ENCODE measurements at places on chromosomes 2 and 18.

- DNase-seq = no peak
Observed at GRCh38 chr2:8872821-8873432, 35.5 kb upstream of the KIDINS220 start.

- DNase-seq = no peak
Observed at GRCh38 chr2:37189452-37190153, 1.1 kb upstream of the SULT6B1 start.

DNA sequence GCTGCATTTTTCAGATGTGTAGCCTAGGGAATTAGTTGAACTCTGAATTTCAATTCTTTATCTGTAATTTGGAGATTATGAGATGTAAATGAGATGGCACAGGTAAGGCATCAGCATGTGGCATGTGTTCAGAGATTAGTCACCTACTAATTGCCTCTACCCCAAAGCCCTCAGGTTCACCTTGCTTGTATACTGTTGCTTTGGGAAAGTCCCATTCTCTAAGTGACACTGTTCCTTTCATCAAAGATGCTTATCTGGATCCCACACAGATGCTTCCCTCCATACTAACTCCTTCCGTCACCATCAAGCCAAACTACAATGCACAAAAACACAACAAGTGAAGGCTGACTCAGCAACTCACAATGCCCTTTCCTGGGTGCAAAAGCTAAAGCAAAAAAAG, 143.7 kb downstream of the LRATD1 start:
- no peak for DNase-seq

DNA sequence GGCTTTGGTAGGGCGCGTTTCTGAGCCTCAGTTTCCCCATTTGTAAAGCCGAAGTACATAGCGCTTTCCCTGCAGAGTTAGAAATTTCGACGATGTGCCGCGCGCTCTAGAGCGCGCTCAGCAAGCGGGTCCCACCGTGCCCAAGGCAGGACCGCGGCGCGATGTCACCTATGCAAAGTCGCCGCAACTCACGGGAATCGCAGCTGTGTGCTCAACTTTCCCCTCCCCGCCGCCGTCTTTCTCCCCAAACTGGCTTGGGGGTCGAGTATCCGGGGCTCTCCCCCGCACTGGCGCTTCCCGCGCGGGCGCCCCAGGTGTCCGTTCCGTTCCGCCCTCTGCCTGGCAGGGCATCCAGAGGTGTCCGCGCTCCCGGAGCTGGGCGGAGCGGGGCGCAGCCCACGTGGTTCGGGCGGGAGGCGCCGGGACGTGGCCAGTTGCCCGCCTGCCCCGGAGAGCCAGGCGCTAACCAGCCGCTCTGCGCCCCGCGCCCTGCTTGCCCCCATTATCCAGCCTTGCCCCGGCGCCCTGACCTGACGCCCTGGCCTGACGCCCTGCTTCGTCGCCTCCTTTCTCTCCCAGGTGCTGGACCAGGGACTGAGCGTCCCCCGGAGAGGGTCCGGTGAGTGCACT, at the start of gene MLPH:
Gene MLPH, plus strand, starts transcription at position 433 of the 630 bp plus-strand sequence. CDS start 6,176 bp downstream, outside the sequence.
- DNase-seq = no peak

DNA sequence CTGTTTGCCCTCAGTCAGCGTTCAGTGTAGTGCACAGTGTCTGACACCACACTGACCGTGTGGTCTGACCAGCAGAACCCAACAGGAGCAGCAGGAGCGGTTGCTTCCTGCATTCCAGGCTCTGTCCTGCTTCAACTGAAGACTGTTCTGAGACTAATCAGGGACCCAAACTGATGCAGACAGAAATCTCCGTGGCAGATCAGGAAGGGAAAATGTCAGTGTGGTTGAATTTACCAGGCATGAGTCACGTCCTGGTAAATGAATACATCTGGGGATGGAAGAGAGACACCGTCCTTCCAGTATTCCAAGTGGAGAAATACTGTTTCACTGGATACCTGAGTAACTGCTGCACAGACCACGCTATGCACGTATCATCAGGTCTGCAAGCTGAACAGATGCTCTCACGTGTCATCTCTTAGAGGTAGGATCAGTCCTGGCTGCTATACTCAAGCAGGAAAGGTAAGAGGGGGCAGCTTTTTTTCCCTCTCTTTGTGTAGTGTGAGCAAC, 223.6 kb upstream of the EPAS1 start:
- no peak for DNase-seq

DNA sequence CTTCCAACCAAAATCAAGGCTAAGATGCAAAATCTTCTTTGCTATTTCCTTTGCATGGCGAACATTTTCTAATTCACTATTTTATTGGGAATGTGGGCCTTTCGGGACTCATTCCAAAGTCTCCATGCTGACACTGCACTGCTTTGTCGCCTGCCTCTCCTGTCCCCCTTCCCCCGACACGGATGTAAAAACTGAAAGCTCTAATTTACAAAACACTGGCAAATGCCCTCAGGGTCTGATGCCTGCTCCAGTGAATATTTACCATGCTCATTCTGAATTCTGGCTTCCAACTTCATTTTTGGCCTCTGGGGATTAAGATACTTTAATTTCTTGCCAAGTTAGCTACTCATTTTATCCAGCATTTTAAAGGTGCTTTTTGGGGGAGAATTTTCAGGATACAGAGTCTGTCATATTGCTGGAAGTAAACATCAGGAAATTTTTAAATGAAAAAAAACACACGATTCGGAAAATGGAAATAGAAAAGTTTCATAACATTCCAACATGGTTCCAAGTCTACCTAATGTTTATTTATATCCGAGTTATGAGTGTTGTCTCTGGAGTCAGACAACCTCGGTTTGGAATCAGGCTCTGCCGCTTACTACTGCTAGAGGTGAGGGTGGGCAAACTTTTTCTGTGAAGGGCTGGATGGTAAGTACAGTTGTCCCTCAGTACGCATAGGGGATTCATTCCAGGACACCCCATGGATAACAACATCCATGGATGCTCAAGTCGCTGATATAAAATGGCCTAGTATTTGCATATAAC, 14.6 kb upstream of the LTBP1 start:
- DNase-seq = no peak

DNA sequence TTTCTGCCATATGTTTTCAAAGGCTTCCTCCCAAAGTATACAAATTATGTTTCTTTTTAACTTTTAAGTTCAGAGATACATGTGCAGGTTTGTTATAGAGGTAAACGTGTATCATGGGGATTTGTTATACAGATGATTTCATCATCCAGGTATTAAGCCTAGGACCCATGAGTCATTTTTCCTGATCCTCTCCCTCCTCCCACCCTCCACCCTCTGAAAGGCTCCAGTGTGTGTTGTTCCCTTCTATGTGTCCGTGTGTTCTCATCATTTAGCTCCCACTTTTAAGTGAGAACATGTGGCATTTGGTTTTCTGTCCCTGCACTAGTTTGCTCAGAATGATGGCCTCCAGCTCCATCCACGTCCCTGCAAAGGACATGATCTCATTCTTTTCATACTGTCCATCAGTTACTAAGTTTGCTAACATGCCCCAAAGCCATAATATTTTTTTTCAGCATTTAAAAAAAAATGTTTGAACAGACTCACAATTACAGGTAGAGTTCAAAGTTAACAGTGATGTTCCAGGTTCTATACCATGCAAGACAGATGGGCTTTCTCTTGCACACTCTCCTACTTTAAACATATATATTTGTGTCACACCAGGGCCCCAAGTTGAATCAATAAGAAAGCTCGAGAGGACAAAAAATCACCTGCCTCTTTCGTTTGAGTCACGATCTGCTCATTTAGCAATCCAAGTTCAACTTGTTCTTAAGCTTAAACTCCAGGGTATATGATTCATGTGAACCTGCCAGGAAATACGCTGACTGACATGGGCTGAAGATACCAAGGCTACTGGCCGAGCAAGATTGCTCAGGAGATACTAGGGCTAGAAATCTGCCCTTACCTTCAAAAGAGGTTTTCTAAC, 77.6 kb downstream of the AP1S3 start:
- no peak for DNase-seq

DNA sequence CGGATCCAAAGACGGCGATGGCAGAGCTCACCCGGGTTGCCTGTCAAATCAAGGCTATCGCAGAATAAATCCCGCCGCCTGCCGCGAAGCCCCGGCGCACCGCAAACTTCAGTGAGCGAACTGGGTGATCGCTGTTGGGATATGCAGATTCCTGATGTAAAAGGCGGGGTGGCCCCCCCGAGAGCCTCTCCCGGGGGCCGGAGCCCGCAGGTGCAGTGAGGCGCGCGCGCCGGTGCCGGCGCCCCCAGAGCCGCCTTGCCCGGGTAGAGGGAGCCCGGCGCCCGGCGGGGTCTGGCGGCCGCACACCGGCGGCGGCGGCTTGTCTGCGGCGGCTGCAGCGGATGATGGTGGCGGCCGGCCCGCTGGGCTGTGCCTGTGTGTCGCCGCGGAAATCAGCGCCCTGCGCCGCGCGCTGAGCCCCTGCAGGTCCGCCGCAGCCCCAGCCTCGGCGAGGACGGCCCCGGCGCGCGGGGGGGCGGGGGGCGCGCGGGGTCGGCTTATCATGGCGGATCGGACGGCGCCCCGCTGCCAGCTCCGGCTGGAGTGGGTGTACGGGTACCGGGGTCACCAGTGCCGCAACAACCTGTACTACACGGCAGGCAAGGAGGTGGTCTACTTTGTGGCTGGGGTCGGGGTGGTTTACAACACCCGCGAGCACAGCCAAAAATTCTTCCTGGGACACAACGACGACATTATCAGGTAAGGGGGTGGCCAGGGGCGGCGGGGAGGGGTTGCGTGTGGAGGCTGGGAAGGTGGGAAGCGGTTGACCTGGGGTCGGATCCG, 1.3 kb downstream of the EML6 start:
- DNase-seq = no peak

DNA sequence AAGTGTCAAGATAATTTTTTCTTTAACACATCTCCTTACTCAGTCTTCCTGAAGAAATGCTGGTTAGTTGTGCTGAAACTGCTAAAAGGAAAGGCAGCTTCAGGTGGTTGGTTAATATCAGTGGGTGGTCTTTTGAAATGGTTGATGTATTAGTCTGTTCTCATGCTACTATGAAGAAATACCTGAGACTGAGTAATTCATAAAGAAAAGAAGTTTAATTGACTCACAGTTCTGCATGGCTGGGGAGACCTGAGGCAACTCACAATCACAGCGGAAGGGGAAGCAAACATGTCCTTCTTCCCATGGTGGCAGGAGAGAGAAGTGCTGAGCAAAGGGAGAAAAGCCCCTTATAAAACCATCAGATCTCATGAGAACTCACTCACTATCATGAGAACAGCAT, 125.9 kb upstream of the CYRIA start:
- no peak for DNase-seq

- DNase-seq = no peak
Observed at GRCh38 chr2:15728245-15728938, 136.7 kb downstream of the DDX1 start.

DNA sequence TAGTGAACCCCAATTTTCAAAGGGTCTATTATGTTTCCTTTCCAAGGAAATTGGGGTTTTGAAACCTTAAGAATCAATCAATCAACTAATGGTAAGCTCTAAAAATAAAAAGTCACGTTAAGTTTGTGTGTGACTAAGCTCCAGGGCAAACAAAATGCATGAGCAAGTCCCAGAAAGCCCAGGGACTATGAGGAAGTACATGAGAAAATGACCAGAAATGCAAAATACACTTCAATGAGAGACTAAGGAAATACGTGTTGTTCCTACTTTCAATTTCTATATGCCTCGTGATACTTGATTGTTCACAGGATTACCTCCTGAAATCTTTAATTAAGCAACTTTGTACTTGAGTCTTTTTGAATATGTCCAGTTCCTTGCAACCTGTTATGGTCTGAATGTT, 684.4 kb upstream of the SYT4 start:
- DNase-seq = no peak

DNA sequence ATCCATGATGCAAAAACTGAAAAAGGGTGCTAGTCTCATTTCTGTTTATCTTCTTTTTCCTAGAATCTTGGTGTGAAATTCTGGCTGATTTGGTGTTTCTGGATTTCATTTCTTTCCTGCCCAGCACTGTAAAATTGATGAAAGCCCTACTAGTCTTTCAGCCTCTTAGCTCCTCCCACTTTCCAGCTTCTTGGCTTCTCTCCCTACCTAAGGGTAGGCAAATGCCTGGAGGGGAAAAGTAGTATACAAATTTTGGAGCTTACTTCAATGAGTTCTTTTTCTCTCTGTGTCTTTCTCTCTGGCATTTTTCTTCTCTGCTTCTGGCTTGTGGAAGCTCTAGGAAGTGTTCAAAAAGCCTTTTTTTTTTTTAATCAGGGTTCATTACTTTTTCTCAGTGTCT, 160.5 kb downstream of the XIRP2 start:
- no peak for DNase-seq

- DNase-seq = no peak
Observed at GRCh38 chr2:203080447-203081045, 65.9 kb downstream of the NBEAL1 start.

DNA sequence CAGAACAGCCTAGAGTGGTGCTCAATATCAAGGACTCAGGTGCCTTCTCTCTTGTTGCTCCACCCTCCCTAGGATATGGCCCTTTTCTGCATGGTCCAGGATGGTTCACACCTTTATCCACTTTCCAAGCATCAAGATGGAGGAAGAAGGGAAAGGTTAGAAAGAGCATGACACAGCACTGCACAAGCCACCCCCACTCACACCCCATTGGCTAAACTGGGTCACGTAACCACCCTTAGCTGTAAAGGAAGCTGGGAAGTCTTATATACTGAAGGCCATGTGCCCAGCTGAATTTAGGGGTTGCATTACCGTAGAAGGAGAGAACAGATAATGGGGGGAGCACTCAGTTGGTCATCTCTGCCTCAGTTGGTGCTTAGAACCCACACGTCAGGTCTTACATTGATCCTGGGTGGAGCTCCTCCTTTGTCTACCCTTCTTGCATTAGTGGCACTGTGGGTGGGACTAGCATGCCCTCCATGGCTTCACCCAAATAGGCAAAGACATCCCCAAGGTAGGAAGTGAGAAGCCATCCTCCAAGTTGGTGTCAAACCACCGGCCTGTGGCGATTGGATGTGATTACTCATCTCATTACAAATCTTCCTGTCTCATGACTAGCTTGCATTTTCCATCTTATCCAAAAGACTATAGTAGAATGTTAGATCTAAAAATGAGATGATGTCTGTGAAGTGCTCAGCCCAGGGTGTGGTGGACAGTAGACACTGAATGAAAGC, 248.5 kb downstream of the HAUS1 start:
- DNase-seq = no peak

- no peak for DNase-seq
Observed at GRCh38 chr2:6065703-6066102, 373.5 kb downstream of the SOX11 start.

GRCh38 chr2:207528980-207529329, 807 bp upstream of the CREB1 start:
- DNase-seq = peak; percentile 38

DNA sequence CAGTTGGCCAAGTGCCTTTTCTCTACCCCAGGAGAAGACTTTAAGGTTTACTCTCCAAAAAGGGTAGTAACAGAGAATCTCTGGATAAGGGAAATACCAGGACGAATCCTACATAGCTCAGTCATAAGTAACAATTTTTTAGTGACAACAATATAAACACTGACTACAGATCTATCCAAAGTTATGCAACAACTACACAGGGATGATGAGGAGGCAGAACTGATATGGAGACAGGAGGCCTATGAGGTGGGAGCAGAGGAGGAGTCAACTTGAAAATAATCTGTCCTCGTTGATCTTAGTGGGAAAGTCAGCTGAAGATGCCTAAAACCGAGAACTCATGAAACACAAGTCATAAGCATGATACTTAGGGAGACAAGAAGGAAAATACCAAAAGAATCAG, 40.2 kb downstream of the SLC35F5 start:
- DNase-seq = no peak

Data from activated CD4-positive, CD25-positive, alpha-beta regulatory T cell (primary cell).